ENCODE measurements at places on chromosomes 3 and 15.

DNA sequence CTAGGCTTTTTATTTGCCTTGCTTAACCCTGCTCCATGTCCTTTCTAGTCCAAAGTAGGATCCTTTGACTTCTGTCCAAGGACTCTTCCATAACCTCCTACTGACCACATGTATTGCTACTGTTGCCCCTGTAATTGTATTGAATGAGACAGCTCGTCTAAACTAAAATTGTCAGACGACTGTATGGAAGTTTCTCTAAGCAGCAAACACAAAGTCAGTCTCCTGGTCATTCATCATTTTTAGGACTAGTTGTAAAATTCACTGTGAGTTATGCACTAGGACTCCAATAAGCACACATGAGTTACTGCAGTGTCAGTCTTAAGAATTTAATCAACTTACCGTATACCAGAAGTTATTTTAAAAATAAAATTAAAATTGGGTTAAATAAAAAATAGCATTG lies 32.8 kb downstream of the SLTM start:
- H3K36me3 ChIP-seq: peaks cover 39% of the 10 kb centered on the region
- no peak for DNase-seq
- H3K27me3 ChIP-seq: no peaks in the 10 kb centered on the region
- no peak overlapping the region for H3K4me3 ChIP-seq

GRCh38 chr15:96701877-96702276 lies 371.4 kb downstream of the NR2F2 start:
- H3K27ac ChIP-seq: no peak overlapping the region
- no peak for DNase-seq
- H3K4me3 ChIP-seq: no peak overlapping the region
- no peaks in the 10 kb centered on the region for H3K27me3 ChIP-seq

DNA sequence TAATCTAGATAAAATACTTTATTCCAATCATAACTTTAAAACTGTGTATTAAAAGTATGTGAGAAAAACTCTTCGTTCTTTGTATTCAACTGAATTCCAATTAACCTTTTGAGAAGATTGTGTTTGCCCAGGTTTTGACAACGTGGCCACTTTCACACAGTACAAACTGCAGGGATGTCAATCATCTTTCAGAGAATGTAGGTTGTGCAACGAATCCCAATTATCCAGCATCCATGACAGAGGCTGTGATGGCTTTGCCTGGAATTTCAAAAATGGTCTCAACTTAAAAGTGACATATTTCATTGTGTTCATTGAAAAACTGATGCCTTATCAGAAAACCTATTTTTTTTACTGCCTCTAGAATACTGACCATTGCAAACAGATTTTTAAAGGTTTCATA lies 615.1 kb upstream of the KCNMB2 start:
- no peaks in the 10 kb centered on the region for H3K4me1 ChIP-seq
- no peaks in the 10 kb centered on the region for H3K36me3 ChIP-seq
- no peak overlapping the region for H3K4me3 ChIP-seq

DNA sequence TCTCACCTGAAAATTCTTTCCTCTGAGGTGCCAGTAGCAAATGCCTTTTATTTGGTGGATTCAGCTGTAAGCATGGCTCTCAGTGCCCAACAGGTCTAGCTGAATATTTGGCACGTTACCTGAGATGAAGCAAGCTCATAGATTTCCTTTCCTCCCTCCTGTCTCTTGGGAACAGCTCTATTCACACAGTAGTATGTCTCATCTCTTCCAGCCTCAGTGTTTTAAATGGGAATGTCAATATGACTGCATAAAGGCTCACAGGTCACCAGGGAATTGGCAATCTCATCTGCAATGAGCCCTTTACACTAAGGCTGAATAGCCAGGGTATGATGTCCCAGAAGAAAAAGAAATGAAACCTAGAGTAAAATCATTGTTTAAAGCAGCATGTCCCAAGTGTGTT lies 733.5 kb downstream of the NTRK3 start:
- H3K27ac ChIP-seq: no peak overlapping the region
- H3K4me3 ChIP-seq: no peak overlapping the region
- no peaks in the 10 kb centered on the region for H3K27me3 ChIP-seq
- no peaks in the 10 kb centered on the region for H3K36me3 ChIP-seq
- no peak for DNase-seq
- no peaks in the 10 kb centered on the region for H3K4me1 ChIP-seq

DNA sequence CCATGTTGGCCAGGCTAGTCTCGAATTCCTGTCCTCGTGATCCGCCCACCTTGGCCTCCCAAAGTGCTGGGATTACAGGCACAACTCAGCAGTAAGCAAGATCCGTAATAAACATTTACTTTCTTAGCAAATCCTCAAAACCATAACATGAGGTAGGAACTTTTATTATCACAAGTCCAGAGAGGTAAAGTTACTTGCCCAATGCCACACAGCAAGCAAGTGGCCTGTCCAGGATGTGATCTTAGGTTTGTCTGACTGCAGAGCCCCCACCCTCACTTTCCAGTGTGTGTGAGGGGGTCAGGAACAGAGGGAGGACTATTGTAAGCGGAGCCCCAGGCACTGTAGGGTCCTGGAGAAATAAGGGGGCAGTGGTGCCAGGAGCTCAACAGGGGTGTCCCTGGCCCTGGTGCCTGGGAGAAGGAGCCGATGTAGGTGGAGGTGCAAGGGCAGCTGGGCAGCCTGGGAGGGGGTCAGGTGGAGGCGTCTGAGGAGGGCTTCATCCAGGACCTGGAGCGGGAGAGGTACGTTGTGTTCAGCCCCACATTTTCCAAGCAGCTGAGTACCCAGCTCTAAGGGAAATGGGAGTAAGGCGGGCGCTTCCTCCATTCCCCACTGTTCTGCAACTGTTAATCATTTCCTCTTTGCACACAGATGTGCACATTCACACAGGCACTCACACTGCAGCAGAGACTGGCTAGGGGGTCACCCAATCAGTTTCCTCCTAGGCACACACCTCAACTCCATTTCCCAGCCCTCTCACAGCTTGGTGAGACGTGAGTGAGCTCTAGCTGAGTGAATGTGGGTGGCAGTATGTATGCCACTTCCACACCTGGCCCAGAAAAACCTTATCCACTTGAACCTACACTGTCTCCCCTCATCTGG lies 5.9 kb downstream of the RPUSD3 start:
- peaks cover 39% of the 10 kb centered on the region for H3K36me3 ChIP-seq
- H3K4me1 ChIP-seq: peaks cover 10% of the 10 kb centered on the region
- peak overlapping the region; percentile 61 for H3K27ac ChIP-seq
- H3K27me3 ChIP-seq: no peaks in the 10 kb centered on the region

DNA sequence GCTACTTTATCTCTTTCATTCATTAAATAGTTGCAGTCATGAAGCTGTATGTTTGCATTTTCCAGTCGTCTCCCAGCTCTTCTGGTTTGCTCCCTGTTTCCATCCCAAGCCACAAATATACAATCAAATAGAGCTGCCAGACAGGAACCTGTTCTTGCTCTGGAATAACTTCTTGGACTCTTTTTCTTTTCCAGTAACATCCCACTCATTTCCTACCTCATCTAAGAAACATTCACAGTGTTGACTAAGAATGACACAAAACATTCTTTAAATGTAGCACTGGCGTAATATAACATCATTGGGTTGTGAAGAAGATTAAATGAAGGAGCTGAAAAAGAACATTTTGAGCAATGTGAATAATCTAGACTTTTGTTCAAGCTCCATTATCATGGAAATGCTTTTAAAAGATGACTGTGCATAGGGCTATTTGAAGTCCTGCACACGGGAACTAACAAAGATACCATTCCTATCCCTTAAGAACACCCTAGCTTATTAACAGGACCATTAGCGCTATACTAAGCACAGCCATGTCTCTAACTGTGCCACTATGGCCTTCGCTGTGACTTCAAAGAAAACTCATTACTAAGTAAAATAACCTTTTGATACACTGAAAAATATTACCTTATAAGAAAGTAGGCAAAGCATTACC lies 574.0 kb downstream of the NAALADL2 start:
- no peaks in the 10 kb centered on the region for H3K27me3 ChIP-seq
- no peak for DNase-seq
- H3K4me1 ChIP-seq: no peaks in the 10 kb centered on the region
- H3K27ac ChIP-seq: no peak overlapping the region

GRCh38 chr3:190435618-190436017 lies 14.1 kb downstream of the TMEM207 start:
- no peak for DNase-seq
- H3K27ac ChIP-seq: no peak overlapping the region
- H3K27me3 ChIP-seq: peaks cover 24% of the 10 kb centered on the region
- no peaks in the 10 kb centered on the region for H3K36me3 ChIP-seq
- H3K4me3 ChIP-seq: no peak overlapping the region

GRCh38 chr3:184942735-184943134 lies 130.8 kb downstream of the VPS8 start:
- no peak for DNase-seq
- H3K27ac ChIP-seq: no peak overlapping the region
- no peaks in the 10 kb centered on the region for H3K27me3 ChIP-seq

DNA sequence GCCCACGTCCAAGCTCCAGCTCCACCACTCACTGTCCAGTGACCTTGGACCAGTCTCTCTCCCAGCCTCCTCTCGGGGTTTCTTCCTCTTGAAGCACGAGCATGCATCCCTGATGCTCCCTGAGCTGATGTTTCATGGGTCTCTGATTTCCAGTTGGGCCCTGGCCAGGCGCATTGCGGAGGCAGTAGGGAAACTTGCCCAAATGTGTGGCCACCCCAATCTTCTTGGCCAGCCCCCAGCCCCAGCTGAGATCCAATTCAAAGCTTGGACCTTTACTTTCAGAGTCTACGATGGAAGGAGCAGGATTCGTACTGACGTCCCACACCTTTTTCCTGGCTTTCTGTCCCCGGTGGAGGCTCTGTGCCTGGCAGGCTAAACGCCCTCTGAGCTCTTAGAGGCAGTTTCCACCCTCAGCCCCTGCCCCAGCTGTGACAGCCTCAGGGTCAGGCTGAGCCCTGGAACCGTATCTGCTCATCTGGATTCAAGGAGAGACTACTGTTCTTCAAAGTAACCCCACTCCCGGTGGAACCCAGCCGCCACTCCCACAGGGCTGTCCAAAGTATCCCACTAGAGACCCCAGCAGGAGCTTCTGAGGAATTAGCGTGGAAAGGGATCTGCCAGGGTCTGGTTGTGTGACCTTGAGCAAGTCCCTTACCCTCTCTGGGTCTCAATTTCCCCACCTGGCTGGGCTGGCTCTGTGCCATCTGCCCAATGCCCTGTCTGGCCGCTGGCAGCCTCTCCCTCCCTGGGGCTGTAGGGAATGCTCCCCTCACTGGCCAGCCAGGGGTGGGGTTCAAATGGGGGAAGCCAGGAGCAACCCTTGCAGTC lies 37.4 kb downstream of the CPN2 start:
- peaks cover 11% of the 10 kb centered on the region for H3K27me3 ChIP-seq
- DNase-seq: no peak
- H3K4me3 ChIP-seq: no peak overlapping the region
- peaks cover 6% of the 10 kb centered on the region for H3K36me3 ChIP-seq
- H3K27ac ChIP-seq: no peak overlapping the region

DNA sequence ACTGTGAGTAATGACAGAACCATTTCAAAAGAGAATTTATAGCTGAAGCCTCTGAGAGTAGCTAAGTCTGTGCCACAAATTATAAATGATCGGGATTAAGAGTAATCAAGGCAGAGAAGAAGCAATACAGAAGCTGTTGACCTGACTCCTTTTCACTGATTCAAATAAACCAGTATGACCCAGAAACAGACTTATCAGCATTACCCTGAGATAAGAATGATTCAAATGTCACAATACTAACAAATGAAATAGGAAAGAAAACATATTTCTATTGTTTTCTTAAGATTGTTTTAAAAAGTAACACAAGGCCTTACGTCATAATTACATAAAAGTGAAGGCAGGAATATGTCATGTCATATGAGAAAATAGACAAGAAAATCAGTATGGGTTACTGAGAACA lies 1534.6 kb downstream of the SI start:
- H3K36me3 ChIP-seq: no peaks in the 10 kb centered on the region
- DNase-seq: no peak
- no peak overlapping the region for H3K27ac ChIP-seq
- H3K4me1 ChIP-seq: no peaks in the 10 kb centered on the region
- H3K27me3 ChIP-seq: no peaks in the 10 kb centered on the region

GRCh38 chr3:17806876-17807275 lies 64.4 kb upstream of the TBC1D5 start:
- H3K27me3 ChIP-seq: peaks cover 15% of the 10 kb centered on the region
- H3K4me1 ChIP-seq: peaks cover 27% of the 10 kb centered on the region
- no peak overlapping the region for H3K27ac ChIP-seq
- H3K36me3 ChIP-seq: peaks cover 1% of the 10 kb centered on the region
- no peak overlapping the region for H3K4me3 ChIP-seq

DNA sequence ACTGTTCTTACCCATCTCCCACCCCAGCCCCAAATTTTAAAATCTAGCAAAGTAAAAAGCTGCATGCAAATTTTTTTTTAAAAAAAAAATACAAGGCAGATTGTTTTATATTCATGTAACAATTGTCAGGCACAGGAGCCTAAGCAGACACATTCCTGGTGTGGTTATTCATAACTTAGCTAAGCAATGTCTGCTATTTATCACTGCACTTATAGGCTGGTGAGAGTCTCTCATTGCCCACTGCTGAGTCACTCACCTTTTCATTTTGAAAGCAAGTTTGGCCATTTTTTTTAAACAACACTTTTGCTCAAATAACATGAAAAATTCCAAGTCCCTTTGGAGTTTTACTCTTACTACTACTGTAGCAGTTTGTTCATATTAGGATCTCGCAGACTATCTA lies 413.9 kb downstream of the RBMS3 start:
- no peak overlapping the region for H3K4me3 ChIP-seq
- no peaks in the 10 kb centered on the region for H3K4me1 ChIP-seq
- DNase-seq: no peak
- H3K36me3 ChIP-seq: no peaks in the 10 kb centered on the region
- no peak overlapping the region for H3K27ac ChIP-seq
- no peaks in the 10 kb centered on the region for H3K27me3 ChIP-seq

DNA sequence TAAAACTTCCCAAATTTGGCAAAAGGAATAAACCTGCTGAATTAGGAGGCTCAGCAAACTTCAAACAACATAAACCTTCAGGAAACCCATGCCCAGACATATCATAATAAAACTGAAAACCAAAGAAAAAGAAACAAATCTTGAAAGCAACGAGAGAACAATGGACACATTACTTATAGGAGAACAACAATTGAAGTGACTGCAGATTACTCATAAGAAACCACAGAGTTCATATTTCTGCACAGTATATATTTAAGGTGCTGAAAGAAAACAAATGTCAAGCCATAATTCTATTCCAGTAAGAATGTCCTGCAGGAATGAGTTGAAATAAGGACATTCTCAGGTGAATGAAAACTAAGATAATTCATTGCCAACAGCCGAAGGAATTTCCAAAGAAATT lies 80.8 kb upstream of the PROK2 start:
- H3K36me3 ChIP-seq: peaks cover under 1% of the 10 kb centered on the region
- peaks cover 4% of the 10 kb centered on the region for H3K4me1 ChIP-seq
- H3K4me3 ChIP-seq: no peak overlapping the region
- H3K27ac ChIP-seq: no peak overlapping the region
- H3K27me3 ChIP-seq: peaks cover 35% of the 10 kb centered on the region

- no peak for DNase-seq
- peaks cover 18% of the 10 kb centered on the region for H3K4me1 ChIP-seq
- H3K27me3 ChIP-seq: peaks cover 44% of the 10 kb centered on the region
- H3K4me3 ChIP-seq: peak overlapping the region; percentile 1
Measured at GRCh38 chr3:13549623-13550422, 898 bp downstream of the FBLN2 start.

Data from activated CD4-positive, alpha-beta T cell treated with anti-CD3 and anti-CD28 coated beads, Interleukin-2, amount 10 ng/mL, durations not matched to agents 7 days and 5 days (primary cell).